NCI-H446 (cell line): ENCODE measurements at places on chromosomes 11 and 22.

GRCh38 chr22:18929459-18929858, 6.6 kb downstream of the PRODH start:
- no peak for DNase-seq

GRCh38 chr11:101553891-101554292, 29.9 kb downstream of the TRPC6 start:
- no peak for DNase-seq

DNA sequence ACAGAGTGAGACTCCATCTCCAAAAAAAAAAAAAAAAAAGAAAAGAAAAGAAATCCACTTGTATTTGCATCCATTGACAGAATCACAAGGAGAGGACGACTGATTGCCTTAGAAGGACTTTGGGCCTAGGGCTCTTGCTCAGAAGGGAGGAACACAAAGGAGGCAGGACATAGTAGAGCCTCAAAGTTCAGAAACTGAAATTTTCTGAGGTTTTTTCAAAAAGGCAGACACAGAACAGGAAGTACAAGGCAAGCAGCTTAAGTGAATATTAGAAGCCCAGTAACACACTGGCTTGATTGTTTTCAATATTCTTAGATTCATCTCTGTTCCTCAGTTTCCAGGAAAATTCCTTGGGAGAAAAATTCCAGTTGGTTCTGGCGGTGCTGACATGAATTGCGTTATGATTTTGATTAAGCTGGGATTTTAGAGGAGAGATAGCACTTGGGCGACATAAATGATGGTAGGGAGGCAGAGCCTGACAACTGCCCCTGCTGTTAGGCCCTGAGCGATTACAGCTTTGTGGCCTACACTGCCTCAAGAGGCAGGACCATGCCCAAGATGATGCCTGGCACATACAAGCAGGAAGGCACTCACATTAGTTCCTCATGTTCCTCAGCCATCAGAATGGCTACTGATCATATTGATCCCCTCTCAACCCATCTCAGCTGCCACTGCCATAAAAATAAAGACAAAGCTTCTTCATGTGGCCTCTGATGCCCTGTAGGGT, 15.3 kb downstream of the CLPB start:
- no peak for DNase-seq

- DNase-seq = no peak
These were observed 361.3 kb downstream of the GRM5 start for GRCh38 chr11:88704485-88704884.

- DNase-seq = no peak
These were observed 13.0 kb upstream of the MYRF start for GRCh38 chr11:61739413-61739812.

DNA sequence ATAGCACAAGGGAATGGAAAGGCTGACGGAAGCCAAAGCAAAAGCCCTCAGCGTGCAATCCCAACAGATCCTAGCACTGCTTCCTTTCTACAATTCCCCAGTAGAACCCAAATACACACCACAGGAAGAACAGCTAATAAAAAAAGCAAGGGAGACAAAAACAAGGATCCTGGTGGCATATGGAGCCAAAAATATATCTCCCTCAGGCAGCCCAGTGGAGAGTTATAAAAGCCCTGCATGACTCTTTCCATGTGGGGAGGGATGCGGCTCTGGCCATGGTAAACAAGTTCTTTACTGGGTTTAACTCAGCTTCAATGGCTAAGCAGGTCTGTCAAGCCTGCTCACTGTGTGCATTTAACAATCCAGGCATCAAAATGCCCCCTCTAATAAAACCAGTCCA, 88.1 kb downstream of the PIWIL4 start:
- DNase-seq = no peak

DNA sequence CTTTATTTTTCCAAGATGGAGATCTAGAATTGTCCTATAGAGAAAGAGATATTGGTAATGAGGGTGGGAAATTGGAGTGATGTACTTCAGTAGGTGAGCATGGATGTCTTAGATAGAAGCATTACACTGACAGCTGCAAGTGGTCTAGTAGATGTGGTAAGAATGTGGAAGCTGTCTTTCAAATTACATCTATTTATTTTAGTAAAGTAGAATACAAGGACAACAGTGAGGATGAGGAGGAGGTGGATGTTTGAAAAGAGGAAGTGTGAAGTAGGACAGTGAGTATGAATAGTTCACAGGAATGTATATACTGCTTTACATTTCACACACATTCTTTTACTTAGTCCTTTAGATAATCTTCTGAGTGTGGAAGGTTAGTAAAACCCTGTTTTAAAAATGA, 64.2 kb downstream of the HIPK3 start:
- no peak for DNase-seq

DNA sequence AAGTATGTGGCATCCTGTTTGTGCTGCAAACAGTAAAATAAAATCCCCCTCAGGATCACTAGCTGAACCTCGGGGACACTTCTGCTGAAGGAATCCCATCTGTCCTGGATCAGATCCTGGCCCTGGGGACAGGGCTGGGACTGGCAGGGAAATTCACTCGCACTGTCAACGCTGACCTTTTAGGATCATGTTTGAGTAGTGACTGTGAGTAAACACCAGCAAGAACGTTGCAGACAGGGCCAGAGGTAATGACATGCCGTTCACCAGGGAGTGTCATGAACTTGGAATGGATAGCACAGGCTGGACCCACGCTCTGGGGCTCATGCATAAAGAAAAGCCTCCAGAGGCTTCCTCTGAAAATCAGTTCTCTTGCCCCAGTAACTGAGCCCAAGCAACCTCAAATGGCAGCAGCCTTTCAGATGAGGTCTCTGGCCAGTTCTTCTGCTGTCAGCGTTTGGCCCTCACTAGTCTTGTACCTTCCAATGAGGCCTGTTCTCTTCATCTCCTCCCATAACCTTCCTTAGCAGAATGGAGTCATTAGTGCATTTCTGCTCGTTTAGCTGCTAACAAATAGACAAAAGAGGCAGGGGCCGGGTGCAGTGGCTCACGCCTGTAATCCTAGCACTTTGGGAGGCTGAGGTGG, 51.0 kb upstream of the BARX2 start:
- DNase-seq = no peak

DNA sequence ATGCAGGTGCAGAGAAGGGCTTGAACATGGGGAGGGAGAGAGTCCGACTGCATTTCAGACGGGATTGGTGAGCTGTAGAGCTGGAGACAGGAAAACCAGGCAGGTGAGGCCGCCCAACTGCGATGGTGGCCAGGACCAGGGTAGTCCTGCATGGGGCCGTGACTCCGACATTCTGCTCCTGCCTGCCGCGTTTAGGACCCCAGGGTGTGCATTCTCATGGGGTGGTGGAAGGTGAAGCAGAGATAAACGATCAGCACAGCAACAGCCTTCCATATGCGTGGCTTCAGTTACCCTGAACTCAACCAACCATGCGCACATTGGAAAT, 29.3 kb downstream of the SHANK2 start:
- DNase-seq = no peak

DNA sequence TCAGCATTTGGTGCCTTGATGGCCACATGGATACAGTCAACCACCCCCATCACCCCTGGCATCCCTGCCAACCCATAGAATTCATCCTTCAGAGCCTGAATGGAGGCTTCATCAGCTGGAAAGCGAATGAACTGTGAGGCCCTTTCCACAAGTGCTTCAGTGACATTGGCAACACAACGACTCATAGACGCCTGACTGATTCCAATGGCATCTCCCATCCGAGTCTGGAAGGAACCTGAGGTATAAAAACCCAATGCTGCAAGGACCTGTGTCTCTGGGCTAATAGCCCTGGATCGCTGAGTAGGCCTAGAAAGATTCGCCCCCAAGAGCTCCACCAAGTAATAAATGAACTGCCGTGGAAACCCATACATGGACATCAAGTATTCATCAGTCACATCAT, 1.3 kb downstream of the HARBI1 start:
- DNase-seq = no peak

DNA sequence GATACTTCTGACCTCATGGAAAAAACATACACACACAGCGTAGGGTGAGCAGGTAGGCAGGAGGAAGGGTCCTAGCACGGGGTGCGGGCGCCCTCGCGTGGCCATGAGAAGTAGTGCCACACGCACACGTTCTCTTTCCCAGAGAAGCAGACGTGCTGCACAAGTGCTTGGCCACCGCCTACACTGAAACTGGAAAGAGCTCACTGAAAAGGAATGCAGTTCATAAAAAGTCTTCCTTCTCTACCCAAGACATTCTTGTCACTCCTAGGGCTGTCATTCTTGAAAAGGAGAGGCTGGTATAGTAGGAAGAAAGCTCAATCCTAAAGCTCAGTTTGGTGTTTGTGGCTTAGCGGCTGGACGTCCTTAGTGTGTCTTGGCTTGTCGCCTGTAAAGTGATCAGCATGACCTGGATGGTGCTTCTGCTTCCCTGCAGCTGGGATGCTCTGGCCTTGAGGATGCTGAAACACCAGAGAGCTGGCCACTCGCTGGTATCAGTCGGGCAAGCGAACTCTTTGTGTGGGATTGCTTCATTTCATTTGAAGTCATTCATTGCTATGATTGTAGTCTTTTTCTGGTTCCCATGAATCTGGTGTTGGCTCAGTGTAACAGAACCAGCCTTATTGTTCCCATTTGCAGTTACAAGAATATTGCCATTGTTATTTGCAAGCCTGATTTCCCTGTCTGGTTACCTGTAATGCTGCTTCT, 303.8 kb downstream of the NTM start:
- no peak for DNase-seq

GRCh38 chr11:3213659-3214419, 4.8 kb downstream of the MRGPRG start:
- no peak for DNase-seq

DNA sequence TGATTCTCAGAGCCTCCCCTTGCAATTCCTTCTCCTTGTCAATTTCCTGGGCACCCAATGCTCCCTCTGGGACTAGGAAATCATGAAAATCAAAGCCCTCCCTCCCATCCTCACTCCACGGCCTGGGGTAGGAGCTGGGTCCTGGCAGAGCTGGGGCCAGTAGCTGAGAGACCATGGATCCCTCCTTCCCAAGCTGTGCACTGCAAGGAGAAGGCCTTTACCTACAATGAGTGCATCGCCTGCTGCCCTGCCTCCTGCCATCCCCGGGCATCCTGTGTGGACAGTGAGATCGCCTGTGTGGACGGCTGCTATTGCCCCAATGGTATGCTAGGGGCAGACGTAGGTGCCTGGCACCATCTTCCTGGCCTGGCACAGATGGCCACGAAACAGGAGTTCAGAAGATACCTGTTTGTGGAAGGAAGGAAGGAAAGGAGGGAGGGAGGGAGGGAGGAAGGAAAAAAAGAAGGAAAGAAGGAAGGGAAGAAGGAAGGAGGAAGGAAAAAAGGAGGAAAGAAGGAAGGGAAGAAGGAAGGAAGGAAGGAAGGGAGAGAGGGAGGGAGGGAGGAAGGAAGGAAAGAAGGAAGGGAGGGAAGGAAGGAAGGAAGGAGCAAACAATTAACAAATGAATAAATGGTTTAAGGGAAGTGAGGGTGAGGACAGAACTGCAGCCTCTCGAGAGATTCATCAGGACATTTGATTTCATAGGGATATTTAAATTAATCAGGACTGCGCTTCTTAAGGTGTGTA, 12.5 kb downstream of the OTOG start:
- no peak for DNase-seq

DNA sequence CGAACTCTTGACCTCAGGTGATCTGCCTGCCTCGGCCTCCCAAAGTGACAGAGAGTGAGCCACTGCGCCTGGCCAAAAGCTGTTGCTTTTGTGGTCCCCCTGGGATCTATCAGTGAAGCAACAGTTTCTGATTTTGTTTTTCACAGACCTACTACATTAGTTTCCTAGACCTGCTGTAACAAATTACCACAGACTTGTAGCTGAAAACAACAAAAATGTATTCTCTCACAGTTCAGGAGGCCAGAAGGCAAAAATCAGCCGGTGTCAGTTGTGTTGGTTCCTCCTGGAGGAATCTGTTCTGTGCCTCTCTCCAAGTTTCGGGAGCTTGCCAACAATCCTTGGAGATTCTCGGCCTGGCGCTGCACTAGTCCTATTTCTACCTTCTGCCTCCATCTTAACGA, 8.5 kb upstream of the SLC35C1 start:
- no peak for DNase-seq

DNA sequence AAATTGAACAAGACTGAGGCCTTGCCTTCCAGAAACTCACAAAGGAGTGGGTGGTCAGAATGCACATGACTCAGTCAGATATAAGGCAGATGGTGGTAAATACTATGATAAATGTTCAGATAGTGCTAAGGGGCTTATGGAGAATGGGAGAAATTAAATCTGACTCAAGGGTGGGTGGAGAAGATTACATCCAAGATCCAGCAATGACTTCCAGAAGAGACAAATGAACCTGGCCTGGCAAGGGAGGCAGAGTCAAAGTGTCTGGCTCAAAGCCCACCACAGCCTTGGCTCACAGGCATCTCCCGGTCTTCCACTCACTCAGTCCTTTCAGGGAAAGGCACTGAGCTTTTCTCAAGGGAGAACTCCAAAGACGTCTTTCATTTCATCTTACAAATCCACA, 6.1 kb upstream of the ZBTB16 start:
- no peak for DNase-seq

GRCh38 chr22:25970999-25971811, 198.1 kb upstream of the SEZ6L start:
- peak; percentile 72 for DNase-seq

- no peak for DNase-seq
These were observed 220.4 kb downstream of the FAM76B start for GRCh38 chr11:95569207-95569606.

DNA sequence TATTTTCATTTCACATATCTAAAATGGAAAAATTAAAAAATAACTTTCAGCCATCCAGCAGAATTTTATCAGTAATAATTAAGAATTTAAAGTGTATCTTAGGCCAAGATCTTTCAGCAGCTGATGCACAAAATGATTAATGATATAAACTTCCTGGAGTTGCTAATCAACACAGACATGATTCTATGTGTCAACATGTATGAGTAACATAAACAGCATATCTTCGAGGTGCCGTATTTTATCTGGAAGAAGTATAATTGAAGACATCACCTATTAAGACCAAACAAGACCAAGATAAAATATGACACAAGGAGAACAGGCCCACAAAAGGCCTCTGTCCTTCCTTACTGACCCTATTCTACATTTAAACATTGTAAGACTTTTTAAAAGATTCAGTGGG, 45.2 kb downstream of the SLC5A12 start:
- no peak for DNase-seq

DNA sequence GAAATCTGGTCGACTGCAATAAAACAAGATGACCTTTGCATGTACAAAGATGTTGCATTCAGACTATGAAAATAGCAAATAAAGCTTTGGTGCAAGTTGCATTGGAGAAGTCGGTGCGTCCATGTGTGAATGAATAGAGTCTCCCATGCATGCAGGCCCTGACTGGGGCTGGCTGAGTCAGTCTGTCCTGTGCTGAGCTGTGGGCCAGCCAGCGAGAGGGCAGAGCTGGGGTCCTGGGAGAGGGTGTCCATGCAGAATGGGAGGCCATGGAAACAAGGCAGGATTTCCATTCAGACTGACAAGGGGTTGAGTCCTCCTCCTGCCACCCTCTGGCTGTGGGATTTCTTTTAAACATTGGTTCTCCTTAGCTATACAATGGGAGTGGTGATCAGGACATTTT, 2.3 kb upstream of the CRYBB3 start:
- DNase-seq = no peak

GRCh38 chr22:36166518-36167220, 6.1 kb upstream of the APOL3 start:
- DNase-seq = no peak

- no peak for DNase-seq
These were observed 335.4 kb upstream of the NCAM1 start for GRCh38 chr11:112625814-112626213.
